ENCODE measurements at places on chromosomes 1 and 21.

DNA sequence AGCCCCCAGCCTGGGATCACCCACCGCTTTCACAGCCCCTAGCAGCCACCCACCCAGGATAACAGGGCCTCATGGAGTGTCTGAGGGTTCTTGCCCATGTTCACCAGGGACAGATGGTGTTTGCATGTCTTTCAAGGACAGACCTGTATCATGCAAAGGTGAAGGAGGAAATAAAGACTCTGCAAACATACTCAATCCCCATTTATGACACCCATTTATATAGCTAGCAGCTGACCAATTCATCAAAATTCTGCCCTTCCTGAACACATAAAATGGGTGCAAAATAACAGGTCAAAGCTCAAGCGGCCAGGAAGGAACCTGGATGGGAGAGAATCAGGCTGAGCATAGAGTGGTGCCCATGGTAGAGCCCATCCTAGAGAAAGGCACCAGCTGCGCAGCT lies 32.8 kb upstream of the LYPD8 start:
- no peak for DNase-seq

- DNase-seq, result no peak
Measured at GRCh38 chr1:6030132-6030531, 15.6 kb upstream of the KCNAB2 start.

- peak; percentile 77 for DNase-seq
Measured at GRCh38 chr1:72283307-72284083, 1.2 kb upstream of the NEGR1 start.

DNA sequence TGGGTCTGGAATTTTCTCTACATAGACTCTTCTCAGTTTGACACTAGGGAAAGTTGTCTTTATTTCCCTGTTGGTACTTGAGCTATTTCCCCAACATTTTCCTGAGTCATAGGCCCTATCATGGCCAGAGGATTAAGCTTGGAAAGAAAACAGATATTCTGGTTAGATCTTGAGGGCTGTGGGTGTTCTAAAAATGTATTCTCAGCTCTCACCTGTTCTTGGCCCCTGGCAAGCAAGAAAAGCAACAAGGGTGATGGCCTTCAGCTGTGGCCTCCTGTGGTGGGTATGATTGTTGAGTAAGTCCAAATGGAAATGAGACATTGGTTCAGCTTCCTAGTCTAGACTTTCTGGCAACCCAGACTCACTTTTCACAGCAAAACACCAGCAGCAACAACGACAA lies 17.4 kb upstream of the LCE3A start:
- DNase-seq, result no peak

DNA sequence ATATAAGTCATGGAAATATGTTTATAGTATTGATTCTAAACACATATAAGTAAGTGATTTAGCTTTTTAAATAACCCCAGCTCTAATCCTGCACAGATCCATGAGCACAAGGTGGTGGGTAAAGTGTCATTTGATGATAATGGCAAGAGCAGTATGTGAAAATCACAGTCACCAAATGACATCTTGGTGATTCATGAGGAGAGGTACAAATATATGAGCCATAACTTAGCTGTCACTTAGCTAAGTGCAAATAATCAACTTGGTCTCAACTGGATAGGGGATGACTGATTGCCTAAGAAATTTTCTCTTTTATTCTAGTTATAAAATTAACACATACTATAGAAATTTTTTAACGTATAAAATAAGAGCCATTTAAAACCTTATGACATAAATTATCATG lies 198.1 kb downstream of the ZZZ3 start:
- no peak for DNase-seq

GRCh38 chr21:44551340-44551961 lies at the start of gene KRTAP10-2:
Gene KRTAP10-2, minus strand, starts transcription at chr21:44551505. Its CDS starts 47 bp downstream, at chr21:44551458.
- DNase-seq, result no peak

DNA sequence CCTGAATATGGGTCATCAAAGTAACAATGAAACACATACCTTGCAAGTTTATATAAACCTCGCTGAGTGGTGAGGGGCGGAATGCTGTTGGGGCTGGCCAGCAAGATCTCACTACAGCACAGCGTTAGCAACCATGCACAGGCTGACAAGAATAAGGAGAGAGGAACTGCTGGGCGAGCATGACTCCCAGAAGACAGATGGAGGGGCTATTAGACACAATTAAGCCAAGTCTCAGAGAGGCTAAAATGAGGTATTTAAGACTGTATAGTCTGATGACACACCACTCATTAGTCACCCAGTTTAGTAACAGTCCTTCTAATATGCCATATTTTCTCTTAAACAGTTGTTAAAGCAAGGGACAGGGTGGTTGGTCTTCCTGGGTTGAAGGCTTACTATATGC lies 340.2 kb upstream of the NR5A2 start:
- DNase-seq, result no peak

GRCh38 chr1:27380766-27381733 lies 2.1 kb downstream of the CD164L2 start:
- DNase-seq, result no peak

DNA sequence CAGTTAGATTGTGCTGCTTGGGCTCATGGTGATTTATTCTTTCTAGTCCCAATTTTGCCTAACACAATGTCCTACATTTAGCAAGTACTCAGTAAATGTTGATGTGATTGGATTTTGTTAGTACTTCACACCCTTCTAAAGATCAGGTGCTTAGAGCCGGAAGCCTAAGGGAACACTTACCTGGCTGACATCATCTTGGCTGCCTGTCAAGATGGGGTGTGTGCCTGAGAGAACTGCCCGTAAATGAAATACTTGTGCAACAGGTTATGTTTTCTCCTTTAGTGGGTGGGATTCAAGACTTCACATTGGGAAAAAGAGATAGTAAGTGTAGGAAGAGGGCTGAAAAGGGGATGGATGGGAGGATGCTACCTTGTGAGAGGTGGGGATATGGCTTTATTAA lies 75.5 kb upstream of the MACF1 start:
- DNase-seq, result no peak

DNA sequence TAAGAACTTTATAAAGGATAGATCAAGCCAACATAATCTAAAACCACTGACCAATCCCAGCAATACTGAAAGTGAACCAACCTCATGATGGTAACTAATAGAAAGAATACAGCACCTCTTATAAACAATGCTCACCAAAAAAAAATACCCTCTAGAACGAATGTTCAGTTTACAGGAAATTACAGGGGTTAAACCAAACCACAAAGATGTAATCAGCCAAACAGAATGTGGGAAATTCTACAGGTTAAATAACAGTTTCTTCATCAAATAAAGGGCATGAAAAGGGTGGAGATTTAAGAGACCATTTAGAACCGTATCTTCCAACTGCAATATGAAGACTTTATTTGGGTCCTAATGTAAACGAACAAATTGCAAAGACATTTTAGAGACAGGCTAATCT lies 30.4 kb downstream of the ARID4B start:
- peak; percentile 65 for DNase-seq

GRCh38 chr1:54118704-54119103 lies 34.1 kb downstream of the CDCP2 start:
- no peak for DNase-seq

DNA sequence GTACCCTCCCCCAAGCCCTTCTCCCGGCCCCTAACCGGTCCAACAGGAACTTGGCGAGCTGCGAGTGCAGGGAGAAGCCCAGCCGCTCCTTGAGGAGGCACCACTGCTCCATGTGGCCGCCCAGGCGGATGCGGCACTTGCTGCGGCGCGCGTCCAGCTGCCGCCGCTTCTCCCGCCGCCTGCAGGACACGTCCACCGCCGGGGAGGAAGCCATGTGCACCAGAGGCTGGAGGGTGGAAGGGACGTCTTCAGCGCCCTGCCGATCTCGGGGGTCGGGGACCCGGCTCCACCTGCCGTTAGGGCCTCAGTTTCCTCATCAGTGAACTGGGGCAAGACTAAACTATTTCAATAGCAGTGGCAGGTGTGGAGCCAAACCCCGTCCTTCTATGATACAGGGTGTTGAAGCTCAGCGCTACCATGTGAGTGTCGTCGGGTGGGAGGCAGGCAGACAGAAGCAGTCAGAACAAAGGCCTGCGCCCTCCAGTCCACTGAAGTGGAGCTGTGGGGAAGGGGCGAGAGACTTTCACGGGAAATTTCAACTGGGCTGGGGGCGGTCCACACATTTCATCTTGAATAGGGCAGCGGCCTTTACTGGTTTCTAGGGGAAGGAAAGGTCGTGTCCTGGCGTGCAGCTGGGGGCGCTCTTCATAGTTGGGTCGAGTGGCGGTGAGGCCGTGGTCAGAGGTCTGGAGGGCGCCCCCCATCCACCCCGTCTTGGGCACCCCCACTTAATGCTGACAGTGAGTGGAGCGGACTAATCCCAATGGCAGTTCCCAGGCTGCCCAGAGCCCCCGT lies 592 bp downstream of the ZNF692 start:
- peak; percentile 88 for DNase-seq

DNA sequence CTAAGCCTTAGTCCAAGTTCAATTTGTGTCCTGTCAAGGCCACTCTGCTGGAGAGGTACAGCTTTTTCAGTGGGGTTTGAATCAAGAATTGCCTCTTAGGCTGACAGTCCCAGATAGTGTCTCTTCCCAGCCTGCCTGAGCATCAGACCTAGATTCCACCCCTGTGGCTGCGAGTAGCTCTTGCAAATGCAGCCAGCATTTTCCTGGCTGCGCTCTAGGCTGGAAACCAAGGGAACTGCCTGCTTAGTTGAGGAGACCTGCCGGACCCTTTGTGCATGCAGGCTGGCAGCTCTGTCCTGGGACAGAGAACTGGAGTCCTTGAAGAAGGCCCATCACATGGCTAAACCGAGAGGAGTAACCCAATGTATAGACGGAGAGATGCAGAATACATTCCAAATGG lies 293.7 kb downstream of the PCP4 start:
- no peak for DNase-seq

DNA sequence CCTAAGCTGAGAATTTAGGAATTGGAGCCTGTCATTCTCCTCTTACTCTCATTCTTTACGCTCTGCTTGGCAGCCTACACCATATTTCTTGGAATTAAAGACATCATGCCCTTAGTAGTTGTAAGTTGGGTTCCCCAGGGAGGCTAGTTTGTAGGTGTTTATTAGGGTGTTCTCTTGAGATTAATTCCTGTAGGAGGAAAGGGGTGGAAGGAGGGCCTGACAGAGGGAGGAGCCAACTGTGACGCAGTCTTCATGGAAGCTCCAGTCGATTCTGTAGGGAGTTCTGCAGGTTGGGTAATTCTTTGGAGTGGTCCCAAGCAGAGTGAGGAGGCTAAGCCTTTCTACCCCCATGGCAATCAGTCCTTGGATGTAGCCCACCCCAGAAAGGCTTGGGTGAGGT lies 111.4 kb downstream of the HHAT start:
- DNase-seq, result no peak

DNA sequence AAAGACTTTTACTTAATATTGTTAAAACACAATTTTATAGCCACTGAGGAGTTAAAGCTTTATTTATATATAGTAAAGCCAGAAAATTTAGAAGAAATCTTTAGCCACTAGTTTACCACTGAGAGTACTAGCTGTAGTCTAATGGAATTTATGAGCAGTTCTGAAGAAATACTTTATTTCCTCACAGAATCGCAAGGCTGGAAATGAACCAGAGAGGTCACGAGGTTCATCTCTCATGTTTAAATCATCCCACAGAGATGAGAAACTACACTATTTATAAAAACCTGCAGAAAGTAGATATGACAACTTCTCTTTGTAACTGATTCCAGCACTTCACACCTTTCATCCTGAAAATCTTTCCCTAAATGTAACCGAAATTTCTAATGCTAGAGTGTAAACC lies 26.0 kb downstream of the ADGRL4 start:
- no peak for DNase-seq

- no peak for DNase-seq
Measured at GRCh38 chr1:53085405-53085804, 23.4 kb downstream of the PODN start.

- no peak for DNase-seq
Measured at GRCh38 chr1:28062806-28063205, 25.6 kb downstream of the EYA3 start.

- DNase-seq, result no peak
Measured at GRCh38 chr1:230794431-230794830, 47.2 kb downstream of the CAPN9 start.

DNA sequence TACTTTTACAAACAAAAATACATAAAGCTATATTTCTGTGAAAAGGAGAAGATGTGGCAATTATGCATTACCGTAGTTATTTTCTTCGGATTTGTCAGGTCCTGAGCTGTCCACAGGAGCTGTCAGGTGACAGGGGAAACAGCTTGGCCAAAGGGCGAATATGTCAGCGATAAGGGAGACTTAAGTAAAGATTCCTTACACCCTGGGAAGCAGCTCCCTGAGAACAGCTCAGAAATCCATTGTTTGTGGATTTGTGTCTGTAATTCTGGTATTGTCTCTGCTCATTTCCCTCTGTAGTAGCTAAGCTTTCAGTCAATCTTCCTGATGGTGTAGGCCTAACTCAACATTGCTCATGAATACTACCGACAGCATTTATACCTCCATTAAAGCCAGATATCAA lies 7.1 kb upstream of the CD34 start:
- DNase-seq, result no peak

DNA sequence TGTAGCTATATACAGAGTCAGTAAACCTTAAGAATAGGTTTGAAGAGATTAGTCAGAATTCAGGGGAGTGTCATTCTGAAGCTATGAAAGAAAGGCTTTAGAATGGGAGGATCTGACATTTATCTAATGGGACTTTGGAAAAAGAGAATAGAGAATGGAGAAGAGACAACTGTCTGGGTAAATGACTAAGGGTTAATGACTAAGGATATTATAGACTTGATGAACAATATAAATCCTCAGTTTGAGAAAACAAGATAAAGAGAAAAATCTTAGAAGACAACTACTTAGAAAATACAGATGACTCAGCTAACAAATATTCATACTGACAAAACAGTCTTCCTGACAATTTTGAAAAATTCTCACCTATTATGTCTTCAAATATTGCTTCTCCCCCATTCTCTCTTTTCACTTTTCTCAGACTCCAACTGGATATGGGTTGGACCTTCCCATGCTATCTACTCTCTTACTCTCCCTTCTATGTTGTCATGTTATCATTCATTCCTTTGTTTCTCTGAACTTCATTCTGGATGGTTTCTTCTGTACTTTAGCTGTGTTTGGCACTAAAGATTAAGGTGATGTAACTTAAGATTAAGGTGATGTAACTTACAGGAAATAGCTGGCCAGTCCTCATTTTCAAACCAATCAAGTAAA lies 20.4 kb downstream of the SLC16A1 start:
- DNase-seq, result peak; percentile 58

GRCh38 chr1:1891349-1892078 lies 627 bp upstream of the GNB1 start:
- DNase-seq, result peak; percentile 82

DNA sequence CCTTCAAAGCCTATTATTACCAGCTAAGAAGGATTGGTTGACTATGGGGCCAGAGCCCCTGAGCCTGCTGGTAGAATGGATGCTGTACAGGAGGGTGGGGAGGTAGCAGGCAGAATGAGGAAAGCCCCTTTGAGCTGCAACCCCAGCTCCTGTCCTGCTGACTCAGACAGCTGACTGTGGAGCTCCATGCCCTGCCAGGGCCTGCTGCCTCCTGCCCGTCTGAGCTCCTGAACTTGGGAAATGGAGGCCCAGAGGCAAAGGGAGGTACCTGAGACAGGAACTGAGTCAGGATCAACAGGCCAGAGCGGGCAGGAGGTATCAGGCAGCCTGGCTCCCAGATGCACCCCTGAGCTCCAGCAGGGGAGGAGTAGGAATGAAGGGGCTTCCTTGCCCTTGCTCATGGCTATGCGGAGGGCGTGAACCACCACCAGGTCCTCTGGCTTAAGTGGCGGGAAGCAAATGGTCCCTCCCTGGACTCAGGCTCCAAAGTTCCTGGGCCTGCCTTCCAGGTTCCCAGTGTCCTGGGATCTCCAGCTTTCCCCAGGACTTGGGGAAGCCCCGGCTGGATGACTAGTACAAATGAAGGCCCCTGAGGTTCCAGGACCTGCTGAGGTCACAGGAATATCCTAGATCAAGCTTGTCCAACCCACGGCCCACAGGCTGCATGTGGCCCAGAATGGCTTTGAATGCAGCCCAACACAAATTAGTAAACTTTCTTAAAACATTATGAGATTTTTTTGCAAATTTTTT lies 3.9 kb upstream of the SFN start:
- no peak for DNase-seq

All from hematopoietic multipotent progenitor cell treated with erythropoietin and hydrocortisone succinate and interleukin-3 and kit ligand, for 4 days (in vitro differentiated cells).